Vagina (tissue), 2 donors: ENCODE measurements at places on chromosomes 13 and 19.

DNA sequence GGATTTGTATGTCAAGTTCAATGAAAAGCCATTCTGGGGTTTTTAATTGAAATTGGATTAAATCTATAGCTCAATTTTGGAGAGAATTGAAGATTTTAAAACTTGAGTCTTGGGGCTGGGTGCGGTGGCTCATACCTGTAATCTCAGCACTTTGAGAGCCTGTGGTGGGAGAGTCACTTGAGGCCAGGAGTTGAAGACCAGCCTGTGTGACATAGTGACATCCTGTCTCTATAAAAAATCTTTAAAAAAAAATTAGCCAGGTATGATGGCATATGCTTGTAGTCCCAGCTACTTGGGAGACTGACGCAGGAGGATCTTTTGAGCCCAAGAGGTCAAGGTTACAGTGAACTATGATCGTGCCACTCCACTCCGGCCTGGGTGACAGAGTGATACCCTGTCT is 41.2 kb downstream of the VAV1 start:
- DNase-seq = no peak

DNA sequence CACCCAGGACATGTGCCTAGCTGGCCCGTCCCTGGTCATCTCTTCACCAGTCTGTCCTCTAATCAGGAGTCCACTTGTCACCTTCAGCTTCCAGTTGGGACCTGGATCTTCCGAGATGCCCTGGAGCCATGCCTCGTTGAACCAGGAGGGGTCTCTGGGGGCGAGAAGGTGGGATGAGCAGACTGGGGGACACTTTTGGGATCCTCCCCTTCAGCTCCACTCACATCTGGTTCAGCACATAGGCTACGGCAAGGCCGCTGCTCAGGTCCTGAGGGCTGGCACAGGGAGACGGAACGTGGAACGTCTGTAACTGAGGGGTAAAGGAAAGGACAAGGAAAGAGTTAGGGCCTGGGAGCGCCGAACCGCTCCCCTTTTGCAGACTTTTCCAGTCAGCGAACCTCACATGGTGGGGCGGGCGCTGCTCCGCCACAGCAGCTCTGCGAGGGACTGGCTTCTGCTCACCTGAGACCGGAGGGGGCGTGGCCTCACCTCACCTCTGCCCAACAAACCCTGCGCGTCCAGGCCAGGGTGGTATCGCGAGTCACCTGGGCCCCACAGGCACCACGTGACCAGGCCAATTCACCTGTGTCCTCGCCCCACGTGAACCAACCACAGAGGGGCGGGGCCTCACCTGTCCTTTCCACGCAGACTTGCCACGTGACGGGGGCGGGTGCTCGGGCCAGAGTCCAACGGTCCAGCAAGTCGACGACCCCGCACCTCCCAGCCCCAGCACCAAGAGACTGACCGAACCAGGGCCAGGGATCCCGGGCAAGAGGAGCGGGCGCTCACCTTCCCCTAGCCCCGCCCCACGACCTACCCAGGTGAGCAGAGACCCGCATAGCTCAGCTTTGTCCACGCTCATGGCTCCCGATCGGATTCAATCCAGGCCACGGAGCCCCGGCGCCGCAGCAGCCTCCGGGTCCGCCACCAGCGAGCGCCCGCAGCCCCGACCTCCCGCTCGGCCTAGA is at the start of gene HOOK2:
HOOK2 (minus strand) TSS at position 965 of the 968 bp plus-strand sequence; CDS start at position 862, 103 bp downstream.
- no peak for DNase-seq

DNA sequence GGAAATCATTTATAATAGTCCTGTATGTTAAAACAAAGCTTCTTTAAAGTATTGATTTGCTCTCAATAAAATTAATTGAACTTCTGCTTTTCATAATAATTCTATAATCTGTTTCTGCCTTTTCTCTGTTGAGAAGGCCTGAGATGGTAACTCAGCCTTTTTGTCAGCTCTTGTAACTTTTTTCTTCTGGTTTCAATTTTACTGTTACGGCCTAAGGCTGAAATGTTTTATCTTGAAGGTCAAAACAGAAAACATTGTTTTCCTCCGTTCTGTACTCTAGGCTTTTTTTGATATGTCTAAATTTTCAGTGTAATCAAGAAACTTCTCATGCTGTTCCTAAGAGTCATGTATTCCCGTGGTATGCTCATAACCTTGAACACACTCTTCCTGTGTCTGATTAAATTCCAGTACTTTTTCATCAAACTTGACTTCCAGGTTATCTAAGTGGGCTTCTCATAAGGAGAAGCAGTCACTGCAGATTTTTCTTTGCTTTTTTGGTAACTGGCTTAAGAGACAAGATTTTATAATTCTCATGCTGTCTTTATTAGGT is 7.6 kb upstream of the NAXD start:
- no peak for DNase-seq

DNA sequence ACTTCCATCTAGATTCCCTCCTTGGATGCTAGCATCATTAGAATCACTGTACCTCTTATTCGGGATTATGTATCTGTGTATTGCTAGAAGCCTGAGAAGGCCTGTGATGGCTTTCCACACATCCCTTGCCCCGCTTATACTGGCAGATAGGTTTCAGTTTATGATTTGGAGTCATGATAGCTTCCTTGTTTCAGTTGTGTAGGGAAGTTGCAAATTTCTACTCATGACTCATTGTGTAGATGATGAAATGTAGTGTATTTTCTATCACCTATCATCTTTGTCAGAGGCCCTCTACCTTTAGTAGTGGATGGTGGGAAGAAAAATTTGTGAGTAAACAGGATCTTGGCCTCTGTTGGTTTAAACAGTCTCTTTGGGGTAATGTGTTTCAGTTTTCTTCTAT is 165.2 kb downstream of the GGACT start:
- DNase-seq = no peak

DNA sequence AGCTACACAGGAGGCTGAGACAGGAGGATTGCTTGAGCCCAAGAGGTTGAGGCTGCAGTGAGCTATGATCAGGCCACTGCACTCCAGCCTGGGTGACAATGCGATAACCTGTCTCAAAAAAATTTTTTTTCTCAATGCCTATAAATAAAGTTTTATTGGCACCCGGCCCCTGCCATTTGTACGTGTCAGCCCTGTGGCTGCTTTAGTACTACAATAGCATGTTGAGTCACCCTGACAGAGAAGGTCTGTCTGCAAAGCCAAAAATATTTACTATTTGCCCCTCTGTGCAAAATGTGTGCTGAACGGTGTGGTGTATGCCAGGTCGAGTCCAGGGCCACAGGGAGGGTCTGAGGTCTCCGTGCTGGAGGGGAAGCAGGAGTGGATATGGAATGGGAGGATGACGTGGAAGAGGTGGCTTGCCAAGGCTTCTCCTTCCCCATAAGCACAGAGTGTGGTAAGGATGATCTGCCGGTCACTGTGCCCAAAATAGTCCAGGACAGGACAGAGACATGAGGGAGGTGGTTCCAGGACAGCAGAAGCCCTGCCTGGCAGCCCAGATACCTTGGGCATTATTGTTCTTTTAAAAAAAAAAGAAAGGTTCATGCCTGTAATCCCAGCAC is 10.0 kb downstream of the NMRK2 start:
- DNase-seq = no peak

DNA sequence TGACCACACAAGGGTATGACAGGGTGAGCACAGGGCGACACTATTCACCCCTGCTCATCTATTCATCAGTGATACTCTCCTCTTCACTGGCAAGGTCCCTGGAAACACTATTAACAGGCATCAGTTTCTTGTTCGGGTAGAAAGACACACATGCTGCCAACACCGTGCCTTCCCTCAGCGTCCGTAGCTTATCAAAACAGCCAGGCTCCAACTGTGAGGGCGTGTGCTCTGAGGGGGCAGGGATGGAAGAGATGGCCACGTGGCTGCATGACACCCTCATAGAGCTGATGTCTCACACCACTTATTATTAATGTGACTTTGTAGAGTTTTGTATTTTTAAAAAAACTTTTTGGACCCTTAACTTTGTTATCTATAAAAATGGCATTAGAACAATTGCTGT is 160.3 kb downstream of the ITGBL1 start:
- no peak for DNase-seq

GRCh38 chr13:79936368-79937136 is 404.4 kb downstream of the SPRY2 start:
- no peak for DNase-seq

DNA sequence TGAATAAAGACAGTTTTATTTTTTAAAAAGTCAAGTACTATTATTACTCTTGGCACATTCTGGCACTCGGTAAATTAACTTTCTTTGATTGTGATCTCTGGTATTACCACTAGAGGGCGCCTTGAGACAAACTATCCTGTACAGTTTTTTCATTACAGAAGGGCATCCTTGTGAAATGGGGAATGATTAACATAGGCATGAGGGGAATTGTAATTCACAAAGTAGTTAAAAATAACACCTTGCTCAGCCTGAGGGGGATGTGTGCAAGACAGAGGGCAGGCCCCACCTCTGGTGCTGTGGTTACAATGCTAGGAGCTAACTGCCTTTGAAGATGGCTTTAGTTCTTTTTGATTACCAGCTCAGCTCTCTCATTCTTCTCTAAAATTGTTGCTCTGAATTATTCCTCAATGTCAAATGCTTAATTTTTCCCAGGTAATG is 24.2 kb upstream of the C1QTNF9B start:
- no peak for DNase-seq

- no peak for DNase-seq
These were observed 10.9 kb upstream of the VWA8 start for GRCh38 chr13:41971848-41972247.

GRCh38 chr19:17243211-17243829 is 2.4 kb downstream of the NR2F6 start:
- no peak for DNase-seq

DNA sequence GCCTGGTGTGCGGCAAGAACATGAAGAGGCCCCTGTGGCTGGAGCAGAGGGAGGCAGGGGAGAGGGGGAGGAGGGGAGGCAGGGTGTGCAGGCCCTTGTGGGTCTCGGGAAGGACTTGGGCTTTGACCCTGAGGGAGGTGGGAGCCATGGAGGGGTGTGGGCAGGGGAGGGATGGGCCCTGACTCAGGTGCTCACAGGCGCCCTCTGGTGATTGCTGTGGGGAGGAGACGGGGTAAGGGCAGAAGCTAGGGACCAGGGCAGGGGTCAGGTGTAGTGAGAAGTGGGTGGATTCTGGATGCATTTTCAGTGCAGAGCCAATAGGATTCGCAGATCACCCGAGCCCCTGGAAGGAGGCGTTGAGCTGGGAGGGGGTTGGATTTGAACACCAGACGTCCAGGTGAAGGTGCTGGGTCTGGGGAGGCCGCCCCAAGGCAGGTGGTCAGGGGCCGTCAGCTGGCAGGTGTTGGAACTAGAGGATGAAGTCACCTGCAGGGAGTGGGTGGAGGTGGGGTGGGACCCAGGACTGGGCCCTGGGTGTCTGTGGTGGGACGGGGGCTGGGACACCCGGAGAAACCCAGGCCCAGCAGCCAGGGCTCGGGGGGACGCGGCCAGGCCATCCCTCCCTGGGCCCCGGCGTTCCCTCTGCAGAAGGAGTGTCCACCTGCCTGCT is 185.4 kb downstream of the KDM4B start:
- no peak for DNase-seq
